ENCODE measurements at places on chromosomes 1 and 21. TPM values are rescaled to one million over a fixed set of nuclear protein-coding genes. Genes with fewer than 3 reads are reported as not detected.

GPR89B gene
- total RNA-seq, result 12.6 TPM

CTSS gene
- total RNA-seq, result 4.7 TPM

FALEC gene
- total RNA-seq, result 1.3 TPM

FCER1A gene
- not detected for total RNA-seq

ABCG1 gene
- 0.43 TPM for total RNA-seq

HSD3B1 gene
- not detected for total RNA-seq

S100A3 gene
- total RNA-seq, result 20.3 TPM

MNDA gene
- total RNA-seq, result not detected

GBP3 gene
- total RNA-seq, result 24.8 TPM

LMOD1 gene
- total RNA-seq, result 50.1 TPM

LCE2B gene
- not detected for total RNA-seq

CNTN2 gene
- not detected for total RNA-seq

OR2L2 gene
- total RNA-seq, result not detected

OR10J1 gene
- not detected for total RNA-seq

TCHH gene
- under 0.01 TPM for total RNA-seq

LRRC71 gene
- not detected for total RNA-seq

TMEM52 gene
- total RNA-seq, result 0.43 TPM

CYP4X1 gene
- total RNA-seq, result not detected

ARHGEF10L gene
- total RNA-seq, result 18.7 TPM

HCRTR1 gene
- under 0.01 TPM for total RNA-seq

BRINP3 gene
- total RNA-seq, result not detected

KRTAP19-3 gene
- not detected for total RNA-seq

NPR1 gene
- 1.6 TPM for total RNA-seq

GPA33 gene
- total RNA-seq, result not detected

INPP5B gene
- 31.1 TPM for total RNA-seq

WNT3A gene
- total RNA-seq, result not detected

MTX1 gene
- 38.0 TPM for total RNA-seq

TDRD5 gene
- total RNA-seq, result not detected

DRAM2 gene
- total RNA-seq, result 37.7 TPM

FAAH gene
- 0.86 TPM for total RNA-seq

LAMC2 gene
- 27.6 TPM for total RNA-seq

ELAVL4 gene
- not detected for total RNA-seq
